ENCODE measurements at places on chromosomes 16 and 17.

DNA sequence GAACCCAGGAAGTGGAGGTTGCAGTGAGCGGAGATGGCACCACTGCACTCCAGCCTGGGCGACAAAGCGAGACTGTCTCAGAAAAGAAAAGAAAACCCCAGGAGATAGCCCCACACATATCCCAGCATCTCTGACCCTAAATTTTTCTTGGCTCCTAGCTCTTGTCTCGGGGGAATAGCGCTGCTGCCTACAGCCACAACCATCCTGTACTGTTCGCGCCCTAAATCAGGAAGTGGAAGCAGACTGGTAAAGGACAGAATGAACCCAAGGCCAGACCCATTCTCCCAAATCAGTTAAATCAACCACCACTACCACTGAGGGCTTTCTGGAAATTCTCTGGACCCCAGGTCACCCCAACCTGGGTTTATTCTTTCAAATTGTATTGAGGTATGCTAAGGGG is 1.7 kb downstream of the CTDNEP1 start:
- no peak for DNase-seq

GRCh38 chr16:2881783-2882649 is 999 bp upstream of the FLYWCH2 start:
- DNase-seq = no peak

DNA sequence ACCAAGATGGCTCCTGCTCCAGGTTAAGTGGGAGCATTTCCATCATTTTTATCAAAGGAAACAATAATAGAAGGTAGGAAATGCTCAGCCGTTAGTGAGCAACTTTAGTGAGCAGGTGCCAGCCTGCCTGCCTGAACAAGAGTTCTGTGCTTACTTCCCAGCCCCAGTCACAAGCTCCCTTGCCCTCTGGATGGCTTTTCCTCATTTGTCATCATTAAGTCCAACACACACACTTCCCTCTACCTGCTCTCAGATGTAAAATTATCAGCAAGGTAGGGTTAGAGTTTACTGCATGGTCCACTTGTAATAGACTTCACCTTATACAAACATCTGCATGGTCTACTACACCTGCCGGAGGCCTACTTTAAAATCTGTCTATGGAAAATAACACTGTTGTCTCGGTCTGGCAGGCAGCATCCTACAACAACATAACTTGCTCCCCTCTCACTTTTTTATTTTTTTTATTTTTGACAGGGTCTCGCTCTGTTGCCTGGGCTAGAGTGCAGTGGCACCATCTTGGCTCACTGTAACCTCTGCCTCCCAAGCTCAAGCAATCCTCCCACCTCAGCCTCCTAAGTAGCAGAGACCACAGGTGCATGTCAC is 12.7 kb downstream of the TEX2 start:
- no peak for DNase-seq

- DNase-seq = no peak
These were observed 5.9 kb downstream of the SLC38A7 start for GRCh38 chr16:58678716-58679115.

DNA sequence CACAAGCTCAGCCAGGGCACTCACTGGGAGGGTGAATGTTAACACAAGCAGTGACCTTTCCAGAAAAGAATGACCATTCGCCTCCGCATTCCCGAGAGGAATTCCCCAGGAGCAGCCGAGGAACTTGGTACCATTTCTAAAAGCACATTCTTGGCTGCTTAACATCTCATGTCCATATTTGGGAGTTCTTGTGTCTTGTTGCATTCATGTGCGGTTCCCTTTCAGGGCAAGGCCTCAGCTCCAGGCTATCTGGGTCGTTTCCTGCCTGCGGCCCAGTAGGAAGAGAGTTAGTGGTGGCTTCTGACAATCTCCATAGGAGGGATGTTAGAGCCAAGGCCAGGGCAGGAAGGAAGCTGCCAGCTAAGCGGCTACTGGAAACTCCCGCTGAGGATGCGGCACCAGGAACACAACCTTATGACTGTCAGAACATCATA is 27.8 kb upstream of the MEAK7 start:
- no peak for DNase-seq

All from renal pelvis (tissue), 12 donors.